ENCODE measurements at places on chromosomes 7 and 10. TPM values are rescaled to one million over a fixed set of nuclear protein-coding genes. Genes with fewer than 3 reads are reported as not detected.
A peak's percentile ranks its signal among the peaks of the same experiment; 100 is the strongest.

DNA sequence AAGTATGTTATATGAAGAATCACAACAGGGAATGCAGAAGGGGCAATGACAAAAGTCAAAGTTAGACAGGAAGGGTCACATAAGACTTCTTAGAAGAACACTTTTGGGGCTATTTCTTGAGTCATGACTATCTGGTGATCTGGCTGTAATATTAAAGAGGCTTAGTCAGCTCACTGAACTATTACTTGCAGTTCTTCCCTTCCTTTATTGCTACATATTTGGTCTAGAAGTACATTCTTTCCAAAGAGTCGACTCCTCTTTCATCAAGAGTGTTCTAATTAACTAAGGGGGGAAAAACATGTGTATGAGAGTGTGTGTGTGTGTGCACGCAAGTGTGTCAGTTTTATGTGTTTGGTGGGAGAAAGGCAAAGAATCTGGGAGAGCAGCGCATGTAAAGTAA is 247.3 kb upstream of the LRRTM3 start:
- no peak for DNase-seq

- no peak for DNase-seq
These were observed 40.1 kb upstream of the AKR1C2 start for GRCh38 chr10:5043716-5044115.

- no peak for DNase-seq
These were observed 1127.3 kb upstream of the AUTS2 start for GRCh38 chr7:68470836-68471435.

GRCh38 chr7:158564663-158565035 is 23.0 kb downstream of the PTPRN2 start:
- no peak for DNase-seq

GRCh38 chr7:140923358-140924006 is 1.2 kb downstream of the BRAF start:
- no peak for DNase-seq

- DNase-seq = no peak
These were observed 31.7 kb downstream of the DYNC1I1 start for GRCh38 chr7:95804052-95804451.

GRCh38 chr7:146864644-146865043 is 748.0 kb downstream of the CNTNAP2 start:
- peak; percentile 67 for DNase-seq

GRCh38 chr10:14625765-14626525 is 148.8 kb downstream of the FAM107B start:
- no peak for DNase-seq

- DNase-seq = no peak
These were observed 77.6 kb upstream of the PPP1R3A start for GRCh38 chr7:113996405-113996804.

- no peak for DNase-seq
These were observed 24.2 kb upstream of the SLC29A3 start for GRCh38 chr10:71294856-71295255.

DNA sequence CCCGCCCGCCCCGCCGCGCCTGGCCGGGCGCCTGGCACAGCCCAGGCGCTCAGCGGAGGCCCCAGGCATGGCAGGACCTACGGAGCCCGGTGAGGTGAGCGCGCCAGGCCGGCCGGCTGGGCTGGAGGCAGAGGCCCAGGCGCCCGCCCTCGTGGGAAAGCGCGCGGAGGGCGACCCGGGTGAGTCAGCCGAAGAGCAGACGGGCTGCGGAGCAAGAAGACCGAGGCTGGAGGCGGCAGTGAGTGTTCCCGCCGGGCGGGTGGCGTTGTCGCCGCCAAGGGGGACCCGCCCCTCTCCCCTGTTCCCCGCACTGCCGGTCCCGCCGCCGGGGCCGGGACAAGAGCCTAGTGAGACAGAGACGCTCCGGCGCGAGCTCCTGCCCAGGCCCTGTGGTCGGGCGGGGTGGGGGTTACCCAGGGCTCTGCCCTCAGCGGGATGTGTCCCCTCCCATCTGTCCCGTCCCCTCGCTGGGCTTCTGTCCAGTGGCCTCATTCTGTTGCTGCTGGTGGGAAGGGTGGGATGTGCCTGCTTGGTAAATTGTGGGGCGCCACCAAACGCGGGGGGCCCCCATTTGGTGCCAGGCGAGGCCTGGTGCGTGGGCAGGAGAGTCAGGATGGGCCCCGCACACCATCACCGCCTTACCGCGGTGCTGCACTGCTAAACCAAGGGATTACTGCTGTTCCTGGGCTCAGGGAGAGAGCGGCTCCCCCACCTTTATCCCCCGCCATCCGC is 17.0 kb upstream of the NODAL start:
- peak; percentile 57 for DNase-seq

DNA sequence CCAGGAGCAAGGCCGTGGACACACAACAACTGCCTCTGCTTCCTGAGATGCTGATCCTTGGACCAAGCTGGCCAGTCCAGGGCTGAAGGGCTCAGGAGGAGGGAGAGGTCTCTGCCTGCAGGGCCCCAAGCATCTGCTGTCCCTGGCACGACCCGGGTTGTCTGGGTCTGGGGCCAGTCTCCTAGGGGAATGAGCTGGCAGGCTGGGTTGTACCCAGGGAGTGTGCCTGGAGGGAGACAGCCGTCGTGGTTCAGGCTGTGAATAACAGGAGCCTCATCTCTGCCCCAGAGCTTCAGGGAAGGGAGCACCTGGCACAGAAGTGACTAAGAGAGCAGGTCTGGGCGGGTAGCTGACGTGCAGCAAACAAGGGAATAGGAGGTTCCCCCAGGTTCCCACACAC is 17.9 kb upstream of the SERPINE1 start:
- DNase-seq = no peak

- DNase-seq = no peak
These were observed 34.2 kb downstream of the C10orf71 start for GRCh38 chr10:49333192-49333591.

- DNase-seq = peak; percentile 81
These were observed 69.4 kb upstream of the OGDHL start for GRCh38 chr10:49831352-49832035.

- DNase-seq = no peak
These were observed 12.7 kb upstream of the LARP4B start for GRCh38 chr10:944034-944831.

- no peak for DNase-seq
These were observed 577 bp upstream of the DDX21 start for GRCh38 chr10:68955355-68955831.

GRCh38 chr7:767580-767940 is 40.5 kb upstream of the PRKAR1B start:
- no peak for DNase-seq

DNA sequence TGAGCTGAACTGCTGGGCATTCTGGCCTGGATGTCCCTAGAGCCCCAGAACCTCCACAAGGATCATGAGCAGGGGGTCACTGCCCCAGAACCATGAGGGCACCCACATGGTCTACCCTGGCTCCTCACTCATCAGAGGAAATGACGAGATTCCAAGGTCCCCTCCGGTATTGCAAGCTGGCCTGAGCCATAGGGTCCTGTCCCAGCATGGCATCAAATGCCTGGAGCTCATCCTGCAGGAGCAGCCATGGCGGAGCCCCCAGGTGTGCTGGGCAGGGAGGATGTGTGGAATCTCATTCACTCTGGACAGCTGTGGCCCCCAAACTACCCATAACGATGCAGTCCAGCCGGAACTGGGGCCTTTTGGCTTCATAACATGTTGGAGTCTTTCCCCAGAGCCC is 66.6 kb upstream of the ANTXRL start:
- DNase-seq = peak; percentile 15

CRYGN gene
- total RNA-seq = 0.79 TPM

SFRP5 gene
- 1.7 TPM for total RNA-seq

PON3 gene
- total RNA-seq = not detected

ATG9B gene
- total RNA-seq = 2.0 TPM

PLPP4 gene
- total RNA-seq = not detected

ASB4 gene
- total RNA-seq = not detected

ITIH5 gene
- 1.1 TPM for total RNA-seq

SPDYE6 gene
- not detected for total RNA-seq

PROSER2 gene
- total RNA-seq = 13.7 TPM

SEMA4G gene
- 8.5 TPM for total RNA-seq
